ENCODE measurements at places on chromosomes 6 and 20.

GRCh38 chr6:14735956-14736486, 509.8 kb upstream of the JARID2 start:
- DNase-seq, result no peak

DNA sequence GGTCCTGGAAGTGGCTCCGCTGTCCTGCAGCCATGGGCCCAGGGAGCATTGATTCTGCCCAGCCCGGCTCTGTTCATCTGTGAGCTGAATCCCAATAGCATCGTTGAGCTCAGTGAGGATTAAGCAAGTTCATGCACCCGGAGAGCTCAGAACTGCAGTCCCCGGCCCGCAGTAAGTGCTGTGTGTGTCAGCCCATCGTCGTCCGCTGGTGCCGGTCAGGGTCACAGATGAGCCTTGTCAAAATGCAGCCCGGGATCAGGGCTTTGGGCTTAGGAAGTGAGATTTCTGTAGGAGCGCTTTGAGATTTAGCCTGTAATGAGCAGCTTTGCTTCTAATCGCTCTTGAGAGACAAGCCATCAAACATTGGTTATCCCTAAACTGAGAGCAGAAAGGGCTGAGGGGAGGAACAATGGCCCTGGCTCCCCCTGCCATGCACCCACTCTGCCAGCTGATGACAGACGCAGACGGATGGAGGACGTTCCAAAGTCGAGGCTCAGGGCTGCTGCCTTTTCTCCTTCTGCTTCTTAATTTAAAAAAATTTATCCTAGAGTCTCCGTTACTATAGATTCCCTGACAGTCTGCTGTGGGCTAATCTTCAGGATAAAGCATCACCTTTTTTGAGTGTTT, 25.6 kb upstream of the SULF2 start:
- DNase-seq, result no peak

- no peak for DNase-seq
Observed at GRCh38 chr6:158863646-158864045, 44.5 kb upstream of the EZR start.

DNA sequence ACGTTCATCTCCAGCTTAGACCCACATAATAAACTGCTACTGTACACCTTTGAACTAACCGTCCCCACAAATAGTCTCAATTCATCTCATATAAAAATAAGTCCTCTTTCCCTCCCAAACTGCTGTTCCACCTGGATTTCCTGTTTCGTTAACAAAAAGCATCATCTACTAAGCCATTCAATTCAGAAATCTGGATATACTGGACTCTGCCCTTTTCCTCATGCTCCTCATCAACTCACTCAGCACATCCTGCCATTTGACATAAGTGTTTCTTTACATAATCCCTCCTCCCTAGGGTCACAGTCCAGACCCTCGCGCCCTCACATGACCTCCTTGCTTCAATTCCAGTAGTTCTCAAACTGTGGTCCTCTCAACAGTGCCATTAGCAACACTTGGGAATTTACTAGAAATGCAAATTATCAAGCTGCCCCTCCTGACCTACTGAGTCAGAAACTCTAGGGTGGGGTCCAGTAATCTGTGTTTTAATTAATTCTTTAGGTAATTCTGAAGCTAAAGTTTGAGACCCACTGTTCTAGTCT, 4.5 kb downstream of the MKKS start:
- DNase-seq, result no peak

DNA sequence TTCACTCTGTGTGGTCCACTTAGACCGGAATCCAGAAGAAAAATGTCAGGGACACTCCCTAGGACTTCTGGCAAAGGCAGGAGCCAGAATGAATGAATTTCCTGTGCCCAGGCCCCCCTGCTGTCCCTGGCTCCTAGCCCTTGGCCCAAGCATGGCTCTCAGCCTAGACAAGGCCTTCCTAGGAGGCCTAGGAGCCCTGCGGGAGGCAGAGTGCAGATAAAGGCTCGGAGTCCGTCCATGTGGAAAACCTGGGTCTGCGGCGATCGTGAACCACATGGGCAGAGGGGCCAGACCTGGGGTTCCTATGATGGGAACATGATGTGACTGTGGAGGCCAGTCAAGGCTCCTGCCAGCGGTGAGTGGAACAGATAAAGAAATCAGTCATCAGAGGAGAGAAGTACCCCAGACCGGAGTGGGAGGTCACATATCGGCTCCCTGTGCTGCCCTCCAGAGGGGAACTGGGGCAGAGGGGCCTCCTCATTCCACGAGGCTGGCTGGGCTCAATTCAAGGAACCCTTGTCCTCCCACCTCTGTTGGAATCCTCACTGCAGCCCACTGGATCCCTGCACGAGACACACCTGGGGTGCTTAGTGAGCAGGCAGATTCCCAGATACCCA, 5.9 kb upstream of the VSTM2L start:
- no peak for DNase-seq

DNA sequence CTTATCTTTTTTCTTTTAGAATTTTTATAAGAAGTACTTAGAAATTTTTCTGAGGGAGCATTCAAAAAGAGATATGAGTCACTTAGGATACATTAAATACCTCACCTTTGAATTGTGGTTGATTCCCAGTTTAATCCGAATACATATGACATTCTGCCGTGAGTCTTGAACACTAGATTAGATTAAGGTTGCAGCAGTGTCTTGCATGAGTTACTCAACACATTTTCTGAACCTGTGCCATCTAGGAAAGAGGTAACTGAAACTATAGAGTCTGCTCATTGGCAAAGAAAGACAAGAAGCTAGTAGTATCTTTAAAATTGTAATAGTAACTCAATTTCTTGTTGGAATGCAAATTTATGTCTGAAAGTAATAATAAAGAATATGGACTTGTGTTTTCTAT, 14.9 kb downstream of the PEX3 start:
- no peak for DNase-seq

DNA sequence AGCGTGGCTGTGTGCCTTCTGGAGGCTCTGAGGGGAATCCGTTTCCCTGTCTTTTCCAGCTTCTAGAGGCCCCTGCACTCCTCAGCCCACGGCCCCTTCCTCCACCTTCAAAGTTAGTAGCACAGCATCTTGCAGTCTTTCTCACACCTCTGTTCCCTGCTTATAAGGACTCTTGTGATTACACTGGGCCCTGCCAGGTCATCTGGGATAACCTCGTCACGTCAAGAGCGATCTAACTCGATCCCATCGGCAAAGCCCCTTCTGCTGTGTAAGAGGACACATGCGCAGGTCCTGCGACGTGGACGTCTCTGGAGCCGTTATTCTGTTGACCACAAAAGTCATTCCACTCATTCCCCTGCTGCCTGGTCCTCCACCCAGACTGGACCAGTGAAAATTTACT, 159.2 kb downstream of the BMP7 start:
- DNase-seq, result no peak

GRCh38 chr20:50804437-50805348, 9.8 kb downstream of the BCAS4 start:
- no peak for DNase-seq

DNA sequence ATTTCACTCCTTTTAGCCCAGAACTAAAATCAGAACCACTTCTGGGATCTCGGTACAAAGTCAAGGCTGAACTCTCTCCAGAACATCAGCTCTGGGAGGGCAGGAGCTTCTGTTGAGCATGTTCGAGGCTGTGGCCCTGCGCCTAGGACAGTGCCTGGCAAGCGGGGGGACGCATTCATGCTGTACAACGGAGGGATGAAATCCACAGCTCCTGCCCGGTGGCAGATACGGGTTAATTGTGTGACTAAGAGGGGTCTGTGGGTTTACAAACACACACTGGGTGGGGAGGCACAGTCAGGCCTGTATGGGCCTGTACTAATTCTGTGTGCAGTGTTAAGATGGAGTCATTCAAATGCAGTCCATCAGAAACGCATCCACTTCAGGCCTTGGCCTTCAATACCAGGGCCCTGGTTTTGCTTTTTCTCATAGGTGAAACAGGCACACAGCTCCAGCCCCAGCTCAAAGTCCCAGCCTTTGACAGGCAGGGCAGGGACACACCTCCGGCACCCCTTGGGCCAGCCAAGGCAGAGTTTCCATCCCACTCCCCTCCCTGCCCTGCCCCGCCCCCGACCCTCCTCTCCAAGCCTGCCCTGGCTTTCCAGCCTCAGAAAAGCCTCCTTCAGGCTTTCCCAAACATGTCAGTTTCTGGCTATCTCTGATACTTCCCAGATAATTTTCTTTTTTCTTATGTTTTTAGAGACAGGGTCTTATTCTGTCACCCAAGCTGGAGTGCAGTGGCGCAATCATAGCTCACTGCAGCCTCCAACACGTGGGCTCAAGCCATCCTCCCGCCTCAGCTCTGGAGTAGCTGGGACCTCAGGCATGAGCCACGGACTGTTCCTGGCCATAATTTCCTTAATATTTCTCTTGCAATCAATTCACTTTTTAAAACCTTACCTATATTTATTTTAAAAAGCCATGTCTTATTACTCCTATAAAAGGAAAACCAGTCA, 109.8 kb downstream of the SULF2 start:
- DNase-seq, result no peak

- DNase-seq, result no peak
Observed at GRCh38 chr6:35876902-35877301, 44.0 kb downstream of the SRPK1 start.

GRCh38 chr6:47353871-47354270, 44.2 kb upstream of the TNFRSF21 start:
- DNase-seq, result no peak

All from NCI-H1436 treated with DMSO at 0.1 percent for 48 hours (cell line).